Suprapubic skin (tissue), 4 donors: ENCODE measurements at places on chromosomes 3 and 15.

DNA sequence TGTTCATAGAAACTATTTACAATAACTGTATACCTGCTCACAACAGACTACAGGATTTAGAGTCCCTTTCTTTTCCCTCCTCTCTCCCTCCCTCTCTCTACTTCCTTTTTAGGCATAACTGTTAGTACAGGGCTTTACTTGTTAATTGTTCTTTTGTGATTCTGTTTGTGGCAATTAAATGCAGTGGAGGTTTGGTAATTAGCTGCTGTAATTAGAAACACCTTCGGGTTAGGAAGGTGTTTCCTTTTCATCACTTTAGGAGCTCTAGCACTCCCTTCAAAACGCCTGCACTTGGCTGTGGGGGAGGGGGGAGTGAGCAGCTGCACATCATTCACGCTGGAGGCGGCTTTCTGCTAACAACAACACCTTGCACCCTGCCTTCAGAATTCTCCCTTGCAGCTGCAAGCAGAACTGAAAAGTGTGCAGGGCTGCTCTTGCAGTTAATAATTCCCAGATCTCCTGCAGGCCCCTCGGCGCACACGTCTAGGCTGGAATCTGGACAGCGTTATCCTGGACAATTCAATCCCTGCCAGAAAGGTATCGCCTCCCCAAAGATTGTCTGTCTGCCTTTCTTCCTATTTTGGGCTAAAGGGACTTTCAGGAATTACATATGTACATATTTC is 242.6 kb upstream of the RGMA start:
- DNase-seq, result no peak
- H3K4me3 ChIP-seq, result no peak overlapping the region
- no peaks in the 10 kb centered on the region for H3K36me3 ChIP-seq

DNA sequence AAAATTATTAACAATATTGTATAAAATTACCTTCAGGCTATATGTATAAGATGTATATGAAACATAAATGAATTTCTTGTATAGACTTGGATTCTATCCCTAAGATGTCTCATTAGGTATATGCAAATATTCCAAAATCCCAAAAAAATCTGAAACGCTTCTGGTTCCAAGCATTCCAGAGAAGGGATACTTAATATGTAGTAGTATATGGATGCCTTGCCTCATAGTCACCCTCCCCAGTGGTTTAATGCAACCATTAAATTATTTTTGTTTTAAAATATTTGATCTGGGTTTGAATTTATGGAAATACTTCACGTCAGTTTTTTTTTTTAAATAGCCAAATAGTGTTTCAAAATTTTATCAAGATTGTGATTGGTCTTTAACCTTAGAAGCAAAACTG is 27.2 kb downstream of the PLCL2 start:
- H3K27me3 ChIP-seq, result no peaks in the 10 kb centered on the region
- no peaks in the 10 kb centered on the region for H3K36me3 ChIP-seq
- H3K27ac ChIP-seq, result no peak overlapping the region
- H3K4me3 ChIP-seq, result no peak overlapping the region
- H3K4me1 ChIP-seq, result peaks cover 9% of the 10 kb centered on the region

- no peaks in the 10 kb centered on the region for H3K36me3 ChIP-seq
- H3K4me3 ChIP-seq, result no peak overlapping the region
- no peak overlapping the region for H3K27ac ChIP-seq
- H3K4me1 ChIP-seq, result no peaks in the 10 kb centered on the region
- DNase-seq, result no peak
- H3K27me3 ChIP-seq, result no peaks in the 10 kb centered on the region
Measured at GRCh38 chr15:34349769-34350168, 6.7 kb downstream of the NUTM1 start.

- H3K4me3 ChIP-seq, result no peak overlapping the region
- H3K36me3 ChIP-seq, result no peaks in the 10 kb centered on the region
- H3K27ac ChIP-seq, result no peak overlapping the region
- no peaks in the 10 kb centered on the region for H3K27me3 ChIP-seq
- DNase-seq, result no peak
Measured at GRCh38 chr15:64324165-64324877, 31.7 kb downstream of the CSNK1G1 start.

DNA sequence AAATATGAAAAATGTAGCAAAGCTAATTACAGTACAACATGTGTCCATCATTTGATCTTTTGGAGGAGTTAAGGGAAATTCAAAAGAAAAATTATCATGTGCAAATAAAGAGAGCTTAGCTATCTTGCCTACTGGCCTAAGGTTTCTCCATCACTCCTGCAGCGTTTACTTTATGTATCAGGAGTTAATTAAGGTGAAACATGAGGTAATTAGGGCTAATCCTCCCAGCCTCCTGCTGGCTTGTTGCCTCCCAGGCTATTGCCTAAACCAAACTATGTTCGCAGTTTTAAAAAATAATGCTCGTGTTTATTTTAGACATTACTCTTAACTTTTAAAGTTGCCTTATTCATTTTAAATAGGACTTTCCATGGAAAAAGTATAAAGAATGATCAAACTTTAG is 367.5 kb downstream of the ROBO2 start:
- no peak for DNase-seq
- H3K4me1 ChIP-seq, result no peaks in the 10 kb centered on the region
- H3K36me3 ChIP-seq, result no peaks in the 10 kb centered on the region

DNA sequence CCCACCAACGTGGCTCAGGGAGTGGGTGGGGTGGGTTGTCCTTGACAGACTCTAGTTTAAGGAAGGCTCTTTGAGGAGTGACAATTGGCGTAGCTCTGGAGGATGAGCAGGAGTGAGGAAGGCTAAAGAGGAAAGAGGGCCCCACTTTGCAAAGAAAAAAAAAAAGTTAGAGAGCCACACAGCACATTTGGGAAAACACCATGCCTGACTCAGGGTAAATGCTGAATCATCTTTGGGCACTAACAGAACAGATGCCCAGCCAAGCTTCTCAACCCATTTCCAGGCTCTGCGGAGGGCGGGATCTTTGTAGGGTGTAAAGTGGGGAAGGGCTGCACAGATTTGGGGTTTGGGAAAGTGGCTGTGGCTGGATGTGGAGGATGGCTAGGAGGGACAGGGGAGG is 179.1 kb upstream of the RGMA start:
- no peak overlapping the region for H3K27ac ChIP-seq
- H3K27me3 ChIP-seq, result no peaks in the 10 kb centered on the region
- no peaks in the 10 kb centered on the region for H3K4me1 ChIP-seq
- no peak overlapping the region for H3K4me3 ChIP-seq
- DNase-seq, result no peak
- no peaks in the 10 kb centered on the region for H3K36me3 ChIP-seq

DNA sequence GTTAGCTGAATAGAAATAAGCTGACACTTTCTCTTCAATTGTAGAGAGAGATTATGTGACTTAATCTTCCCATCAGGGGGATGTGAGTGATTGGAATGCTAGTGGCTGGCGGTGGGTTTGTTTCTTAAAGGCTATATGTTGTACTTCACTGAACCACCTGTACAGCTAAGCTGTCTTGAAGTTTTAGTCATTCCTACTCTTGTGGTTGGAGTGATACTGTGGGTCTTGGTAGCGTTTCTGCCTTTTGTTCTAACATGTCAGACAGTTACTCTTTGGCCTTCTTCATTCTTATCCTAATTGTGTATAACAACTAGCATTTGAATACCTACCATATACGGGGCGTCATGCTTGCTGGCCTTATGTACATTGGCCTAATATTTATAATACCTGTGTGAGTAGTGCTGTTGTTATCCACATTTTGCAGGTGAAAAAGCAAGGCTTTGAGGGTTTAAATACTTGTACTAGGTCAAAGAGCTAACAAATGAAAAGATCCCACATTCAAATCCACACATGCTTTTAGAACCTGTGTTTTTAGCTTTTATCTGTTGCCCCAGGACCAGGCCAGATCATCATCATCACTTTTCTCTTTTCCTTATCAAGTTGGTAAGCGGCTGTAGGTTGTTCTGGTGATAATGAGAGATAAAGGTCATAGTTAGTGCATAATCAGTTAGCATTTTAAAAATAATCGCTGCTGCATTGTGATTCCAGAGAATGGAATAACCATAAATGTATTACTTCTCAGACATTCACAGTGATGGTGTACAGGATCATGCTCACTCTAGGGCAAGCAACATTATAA is 50.2 kb downstream of the AKAP13 start:
- H3K27me3 ChIP-seq, result no peaks in the 10 kb centered on the region
- H3K4me3 ChIP-seq, result no peak overlapping the region
- H3K36me3 ChIP-seq, result no peaks in the 10 kb centered on the region
- peaks cover 8% of the 10 kb centered on the region for H3K4me1 ChIP-seq

DNA sequence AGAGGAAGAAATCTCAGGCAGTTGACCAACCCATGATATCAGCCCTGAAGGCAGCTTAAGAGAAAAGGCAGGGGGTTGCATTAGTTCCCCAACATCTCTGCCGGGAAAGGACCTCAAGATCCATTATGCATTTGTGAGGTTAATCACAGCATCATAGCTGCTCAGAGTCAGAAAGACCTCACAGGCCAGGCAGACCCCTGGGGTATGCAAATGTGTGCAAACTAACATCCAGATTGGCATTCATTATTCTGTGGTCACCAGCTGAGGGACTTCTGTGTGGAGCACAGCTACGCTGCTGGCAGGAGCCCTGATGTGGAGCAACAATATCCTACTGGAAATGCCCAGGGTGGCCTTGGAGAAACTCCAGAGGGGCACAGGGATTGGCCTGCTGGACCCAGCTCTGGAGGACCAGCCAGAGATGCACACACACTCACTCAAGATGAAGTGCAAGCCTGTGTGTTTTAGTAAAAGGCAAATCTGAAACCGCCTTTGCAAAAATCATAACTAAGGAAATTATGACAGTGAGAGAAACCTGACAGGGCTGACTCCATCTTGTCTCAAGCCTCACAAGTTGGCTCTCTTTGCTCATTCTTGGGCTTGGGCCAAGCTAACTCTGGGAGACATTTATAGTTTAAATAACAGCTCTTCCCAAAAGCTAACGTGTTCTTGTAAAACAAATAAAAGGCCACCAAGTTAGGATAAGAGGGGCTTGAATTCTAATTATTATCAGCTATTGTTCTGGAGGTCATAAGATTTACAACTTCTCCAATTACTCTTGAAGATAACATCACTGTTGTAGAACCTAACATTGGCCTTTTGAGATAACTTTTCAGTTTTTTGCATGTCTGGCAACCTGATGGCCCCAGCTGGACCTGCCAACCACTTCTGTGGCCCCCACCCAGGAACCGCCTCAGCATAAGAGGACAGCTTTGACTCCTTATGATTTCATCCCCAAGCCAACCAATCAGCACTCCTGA is 257.1 kb downstream of the UACA start:
- no peak overlapping the region for H3K4me3 ChIP-seq
- H3K27ac ChIP-seq, result no peak overlapping the region

DNA sequence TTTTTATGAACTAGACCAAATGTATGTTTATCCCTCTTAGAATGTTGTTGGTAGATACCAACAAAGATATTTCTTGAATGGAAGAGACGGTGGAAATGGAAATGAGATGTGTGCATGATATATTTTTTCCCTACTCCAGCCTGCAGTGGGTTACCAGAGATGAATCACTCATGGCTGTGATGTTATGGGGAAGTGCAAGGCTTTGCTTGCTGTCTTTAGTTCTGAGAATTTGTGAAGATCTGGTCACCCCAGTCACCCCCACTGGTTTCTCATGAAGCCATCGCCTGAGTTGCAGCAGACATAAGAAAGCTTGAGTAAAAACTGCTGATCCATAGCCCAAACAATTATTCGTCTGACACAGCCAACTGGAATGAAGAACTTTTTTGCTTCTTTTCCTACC is 78.1 kb upstream of the EOMES start:
- H3K4me3 ChIP-seq, result no peak overlapping the region
- no peaks in the 10 kb centered on the region for H3K36me3 ChIP-seq
- H3K27ac ChIP-seq, result no peak overlapping the region
- no peaks in the 10 kb centered on the region for H3K4me1 ChIP-seq
